G401 (cell line): ENCODE measurements at places on chromosomes 3 and 15. TPM values are rescaled to one million over a fixed set of nuclear protein-coding genes. Genes with fewer than 3 reads are reported as not detected.
A peak's percentile ranks its signal among the peaks of the same experiment; 100 is the strongest.

- no peak for DNase-seq
Observed at GRCh38 chr15:80275961-80276360, 23.9 kb upstream of the CTXND1 start.

DNA sequence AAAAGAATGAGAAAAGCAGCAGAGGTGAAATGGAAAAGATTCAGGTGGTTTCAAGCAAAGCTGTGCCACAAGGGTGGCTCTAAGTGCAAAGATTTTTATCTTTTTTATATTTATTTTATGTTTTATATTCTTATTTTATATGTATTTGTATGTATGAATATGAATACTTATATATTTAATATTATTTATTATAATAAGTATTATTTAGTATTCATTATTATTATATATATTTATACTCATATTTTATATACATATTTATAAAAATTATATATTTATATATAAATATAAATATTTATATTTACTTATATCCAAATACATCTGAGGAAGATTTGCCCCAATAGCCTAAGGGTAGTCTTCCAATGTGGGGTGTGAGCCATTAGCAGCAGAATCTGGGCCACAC lies 1002.0 kb downstream of the CADM2 start:
- DNase-seq: no peak

DNA sequence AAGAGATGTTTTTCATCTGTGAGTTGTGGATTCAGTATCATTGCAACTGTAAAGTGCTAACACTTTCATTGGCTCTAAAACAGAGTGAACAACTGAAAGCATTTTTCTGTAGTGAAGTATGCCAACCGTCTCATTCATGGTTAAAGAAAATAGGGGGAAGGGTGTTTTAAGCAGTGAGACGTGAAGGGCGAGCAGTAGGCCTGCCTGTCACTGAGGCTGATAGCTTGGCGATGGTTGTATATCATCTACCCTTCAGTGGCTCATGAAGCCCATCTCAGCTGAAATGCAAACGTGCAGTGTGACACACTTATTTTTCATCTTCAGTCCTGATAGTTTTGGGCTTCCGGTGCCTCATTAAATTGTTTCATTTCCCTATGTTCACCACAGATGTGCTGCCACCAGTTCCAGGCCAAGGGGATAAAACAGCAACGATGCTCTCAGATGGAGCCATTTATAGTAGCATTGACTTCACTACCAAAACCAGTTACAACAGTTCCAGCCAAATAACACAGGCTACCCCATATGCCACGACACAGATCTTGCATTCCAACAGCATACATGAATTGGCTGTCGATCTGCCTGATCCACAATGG lies 562.0 kb downstream of the ROBO2 start:
- no peak for DNase-seq

DNA sequence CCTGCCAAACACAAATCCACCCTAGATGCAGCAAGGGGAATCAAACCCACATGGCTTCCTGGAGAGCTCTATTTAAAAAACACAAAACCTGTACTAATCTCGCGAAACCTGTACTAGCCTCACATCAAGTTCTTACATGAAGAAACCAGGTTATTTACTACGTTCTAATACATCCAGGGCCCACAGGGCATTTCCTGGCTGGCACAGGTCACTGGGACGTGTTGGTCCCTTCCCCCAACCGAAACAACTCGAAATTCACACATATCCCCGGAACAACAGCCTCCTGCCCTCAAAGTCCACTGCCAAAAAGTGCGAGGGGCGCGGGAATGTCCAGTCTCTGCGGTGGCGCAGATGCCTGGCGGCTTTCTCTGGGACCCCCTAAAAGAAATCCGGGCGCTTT lies 955 bp downstream of the CDCP1 start:
- DNase-seq: no peak

DNA sequence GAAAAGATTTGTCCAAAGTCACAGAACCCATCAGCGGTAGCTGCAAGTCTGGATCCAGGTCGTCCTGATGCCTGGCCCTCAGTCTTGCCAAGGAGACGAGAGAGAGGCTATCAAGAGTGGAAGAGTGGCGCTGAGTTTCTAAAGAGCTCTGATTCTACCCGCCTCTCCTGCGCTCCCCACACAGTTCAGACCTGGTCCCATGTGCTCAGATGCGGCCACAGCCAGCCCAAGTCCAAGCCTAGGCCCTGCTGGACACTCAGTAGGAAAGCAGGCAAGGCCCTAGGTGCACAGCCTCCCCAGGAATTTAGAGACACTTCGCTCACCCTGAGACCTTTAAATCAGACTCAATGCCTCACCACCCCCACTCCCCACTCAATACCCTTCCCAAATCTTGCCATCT lies 32.4 kb downstream of the CCDC12 start:
- DNase-seq: no peak

DNA sequence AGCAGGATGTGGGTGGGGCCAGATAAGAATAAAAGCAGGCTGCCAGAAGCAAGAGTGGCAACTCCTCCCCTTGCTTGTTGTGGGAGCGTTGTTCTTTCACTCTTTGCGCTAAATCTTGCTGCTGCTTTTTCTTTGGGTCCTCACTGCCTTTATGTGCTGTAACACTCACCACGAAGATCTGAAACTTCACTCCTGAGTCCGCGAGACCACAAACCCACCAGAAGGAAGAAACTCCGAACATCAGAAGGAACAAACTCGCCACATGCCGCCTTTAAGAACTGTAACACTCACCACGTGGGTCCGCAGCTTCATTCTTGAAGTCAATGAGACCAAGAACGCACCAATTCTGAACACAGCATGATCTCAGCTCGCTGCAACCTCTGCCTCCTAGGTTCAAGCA lies 72.9 kb downstream of the IL12A start:
- no peak for DNase-seq

DNA sequence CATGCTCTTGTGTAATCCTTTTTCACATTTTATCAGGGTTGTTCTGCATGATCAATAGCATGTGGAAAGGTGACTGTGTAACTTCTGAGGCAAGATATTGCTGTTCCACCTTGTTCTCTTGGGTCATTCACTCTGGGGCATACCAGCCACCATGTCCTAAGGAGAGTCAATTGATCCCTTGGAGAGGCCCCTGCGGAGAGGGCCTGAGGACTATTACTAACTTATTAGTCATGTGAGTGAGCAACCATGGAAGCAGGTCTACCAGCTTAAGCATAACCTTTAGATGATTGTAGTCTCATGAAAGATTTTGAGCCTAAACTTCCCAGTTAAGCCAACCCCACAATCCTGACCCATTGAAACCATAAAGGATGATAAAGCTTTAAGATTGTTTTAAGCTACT lies 22.0 kb upstream of the COL6A5 start:
- DNase-seq: no peak

DNA sequence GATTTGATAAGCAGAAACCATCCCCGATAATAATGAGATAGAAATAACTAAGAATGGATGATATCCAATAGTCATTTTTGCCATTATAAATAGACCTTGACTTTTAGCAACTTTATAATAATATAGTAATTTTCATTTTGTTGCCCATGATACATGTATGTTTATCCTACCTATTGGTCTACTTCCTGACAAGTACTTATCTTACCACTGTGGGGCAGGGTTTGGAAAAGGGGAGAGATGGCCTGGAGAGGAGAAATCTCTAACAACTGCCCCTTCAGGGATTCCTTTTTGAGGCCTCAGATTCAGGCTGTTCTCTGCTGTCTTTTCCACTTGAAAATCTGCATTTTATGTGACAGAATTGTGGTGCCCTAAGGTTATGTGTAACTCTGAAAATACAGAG lies 42.2 kb downstream of the FAM98B start:
- no peak for DNase-seq

- DNase-seq: no peak
Observed at GRCh38 chr3:194098081-194098842, 37.7 kb upstream of the HES1 start.

GRCh38 chr15:74240002-74240568 lies 4.0 kb downstream of the CCDC33 start:
- peak; percentile 48 for DNase-seq

GRCh38 chr3:149274220-149274619 lies 52.6 kb upstream of the CP start:
- no peak for DNase-seq

DNA sequence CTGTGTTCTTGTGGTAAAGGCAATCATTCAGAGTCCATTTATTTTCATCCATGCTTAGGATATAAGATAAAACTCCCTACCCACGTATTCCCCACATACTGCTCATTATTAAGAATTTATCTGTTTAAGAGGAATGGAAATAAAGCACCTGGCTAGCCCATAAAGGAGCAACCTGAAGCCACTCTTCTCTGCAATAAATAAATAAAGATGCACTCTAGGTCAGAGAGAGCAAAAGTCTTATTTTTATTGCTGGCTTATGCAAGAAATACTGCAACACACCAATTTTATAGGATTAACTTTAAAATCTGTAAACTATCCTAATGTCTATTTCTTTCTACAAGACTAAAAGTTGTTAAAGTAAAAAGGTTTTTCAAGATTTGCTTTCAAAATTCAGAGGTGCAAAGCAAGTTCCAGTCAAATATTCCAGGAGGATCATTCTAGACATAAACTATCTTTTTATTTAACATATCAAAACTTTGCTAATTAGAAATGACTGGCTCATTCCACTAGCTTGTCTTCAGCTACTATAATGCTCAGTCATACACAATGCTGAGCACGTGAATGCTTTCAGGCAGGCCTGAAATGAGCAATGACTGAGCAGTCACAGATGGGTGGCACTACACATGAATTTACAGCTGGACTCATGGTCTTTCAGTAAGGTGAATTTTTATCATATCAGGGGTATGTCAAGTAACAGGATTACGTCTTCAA lies 7.1 kb downstream of the TJP1 start:
- DNase-seq: no peak

GRCh38 chr15:66249605-66250174 lies 3.9 kb downstream of the MEGF11 start:
- DNase-seq: peak; percentile 19

- no peak for DNase-seq
Observed at GRCh38 chr3:52289338-52289746, 1.7 kb downstream of the GLYCTK start.

DNA sequence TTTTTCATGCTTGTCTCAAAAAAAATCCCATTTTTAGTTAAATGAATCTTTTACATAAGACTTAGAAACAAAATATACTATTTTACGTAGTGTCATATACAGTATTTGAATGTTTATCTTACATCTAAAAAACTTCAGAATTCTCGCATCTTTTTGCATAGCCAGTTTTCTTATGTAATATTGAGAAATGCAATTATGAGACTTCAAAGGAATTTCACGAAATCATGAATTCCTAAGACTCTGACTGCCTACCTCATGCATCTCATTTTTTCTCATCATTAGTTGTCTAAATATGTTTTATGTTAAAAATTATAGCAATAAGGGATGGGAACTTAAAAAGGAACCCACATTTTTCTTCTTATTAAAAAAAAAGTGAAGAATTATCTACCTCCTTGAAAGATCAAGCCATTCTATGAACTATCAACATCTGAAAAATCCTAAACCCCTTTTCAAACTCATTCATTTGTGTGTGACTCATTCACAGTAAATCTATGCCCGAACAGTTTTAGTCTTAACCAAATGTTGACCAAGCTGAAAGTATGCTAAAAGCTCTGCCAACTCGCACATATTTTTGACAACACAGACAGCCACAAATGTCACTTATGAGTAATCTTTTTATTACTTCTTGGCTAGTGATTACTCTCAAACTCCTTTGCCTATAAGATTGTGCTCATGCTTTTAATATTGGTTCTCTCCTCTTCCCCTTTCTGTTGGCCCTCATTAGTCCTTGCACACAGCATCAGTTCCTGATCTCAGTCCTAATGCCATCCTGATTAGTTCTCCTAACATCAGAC lies 115.9 kb downstream of the DCLK3 start:
- no peak for DNase-seq

Gene BSN
- total RNA-seq: 0.24 and 0.31 TPM in 2 replicates

Gene MEIS2
- total RNA-seq: 80.4 and 103 TPM in 2 replicates

Gene AGBL1
- total RNA-seq: not detected in 2 replicates

Gene MST1
- total RNA-seq: 0.06 and 0.95 TPM in 2 replicates
